ENCODE measurements at places on chromosomes 2 and 18.

DNA sequence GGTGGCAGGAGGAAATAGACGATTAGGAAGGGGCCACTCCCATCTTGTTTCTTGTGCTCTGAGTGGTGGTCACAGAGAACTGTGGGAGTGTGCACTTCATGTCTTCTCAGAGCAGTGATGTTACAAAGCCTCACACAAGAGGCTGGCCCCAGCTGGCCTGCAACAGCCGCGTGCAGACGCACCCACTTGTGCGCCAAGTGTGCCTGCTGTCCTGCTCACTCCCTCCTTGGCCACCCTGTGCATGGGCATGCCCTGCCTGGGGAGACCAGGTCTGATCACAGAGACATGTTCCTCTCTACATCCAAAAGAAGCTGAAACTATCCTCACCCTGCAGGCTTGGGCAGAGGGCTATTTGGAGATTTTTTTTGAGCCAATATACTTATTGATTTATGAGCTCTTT, 108.4 kb downstream of the MRO start:
- no peak for DNase-seq

GRCh38 chr2:86195055-86195807, at the start of gene IMMT:
TSS of gene IMMT (minus strand) at chr2:86195462. CDS start at chr2:86195382, 80 bp downstream.
- DNase-seq: peak; percentile 87

DNA sequence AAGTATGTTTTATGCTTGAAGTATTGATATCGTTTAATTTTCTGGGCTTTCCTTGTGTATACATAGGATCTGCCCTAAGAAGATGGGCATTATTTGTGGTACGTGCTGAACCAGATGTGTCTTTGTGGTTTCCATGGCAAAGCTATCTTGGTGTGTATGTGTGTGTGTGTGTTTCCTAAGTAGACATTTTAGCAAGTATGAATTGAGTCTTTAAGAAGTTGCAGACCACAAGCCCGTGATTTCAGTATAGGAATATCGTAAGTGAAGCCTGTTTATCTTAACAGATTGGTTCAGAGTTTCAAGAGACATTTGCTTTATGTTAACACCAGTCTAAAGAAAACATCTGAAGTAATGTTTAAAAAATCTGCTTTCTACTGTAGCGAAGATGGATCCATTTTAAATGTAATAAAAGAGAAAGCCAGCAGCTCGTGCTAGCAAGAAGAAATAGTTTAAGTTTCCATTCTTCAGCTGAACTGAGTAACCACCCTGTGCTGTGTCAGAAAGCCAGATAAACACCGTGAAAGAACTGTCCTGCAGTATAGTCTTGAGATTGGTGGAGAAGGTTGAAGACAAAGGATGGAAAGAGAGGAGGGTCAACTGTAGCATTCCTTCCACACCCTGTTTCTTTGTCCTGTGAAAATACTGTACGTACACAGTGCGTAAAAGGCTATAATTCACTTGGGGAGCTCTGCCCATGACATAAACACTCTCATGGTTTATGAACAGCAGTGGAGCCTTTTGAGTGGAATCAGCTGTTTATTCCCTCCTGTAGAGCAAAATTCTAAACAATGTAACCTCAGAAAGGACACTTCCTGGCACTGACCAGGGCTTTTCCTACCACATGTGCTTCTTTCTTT, 91.9 kb upstream of the FOSL2 start:
- DNase-seq: no peak

GRCh38 chr2:188475945-188476344, 184.3 kb downstream of the GULP1 start:
- no peak for DNase-seq

DNA sequence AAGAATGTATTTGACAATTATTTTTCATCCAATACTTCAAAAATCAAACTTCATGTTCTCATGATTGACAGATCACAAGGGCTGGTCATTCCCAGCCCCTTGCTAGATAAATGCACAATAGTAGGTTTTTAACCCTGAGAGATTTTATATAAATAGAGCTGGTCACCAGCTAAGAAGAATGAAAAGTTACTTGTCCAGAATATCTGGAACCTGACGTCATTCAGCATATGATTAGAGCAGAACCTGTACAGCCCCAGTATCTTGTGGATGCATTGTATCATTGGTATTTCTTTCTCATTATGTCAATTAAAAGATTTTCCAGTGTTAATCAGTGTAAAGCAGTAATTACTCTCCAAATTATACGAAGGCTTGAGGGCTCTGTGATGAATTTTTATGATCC, 202.8 kb upstream of the RND3 start:
- DNase-seq: no peak

DNA sequence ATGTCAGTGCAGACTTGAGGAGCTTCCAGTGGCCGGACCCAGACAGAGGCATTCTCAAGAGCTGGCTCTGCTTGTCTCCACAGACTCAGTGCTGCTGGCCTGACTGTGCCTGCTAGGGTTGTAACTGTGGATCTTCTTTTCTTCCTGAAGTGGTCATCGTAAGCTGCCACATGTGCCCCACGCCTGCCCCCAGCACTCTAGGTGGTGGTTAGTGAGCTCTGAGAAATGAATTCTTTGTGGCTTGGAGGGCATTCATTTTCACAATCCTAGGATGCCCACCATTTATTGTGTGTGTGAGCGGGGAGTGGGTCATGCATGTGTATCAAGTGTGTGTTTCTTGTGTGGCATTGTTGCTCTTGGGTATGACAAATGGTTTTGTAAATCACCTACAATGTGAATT, 23.1 kb downstream of the RAB12 start:
- DNase-seq: no peak

DNA sequence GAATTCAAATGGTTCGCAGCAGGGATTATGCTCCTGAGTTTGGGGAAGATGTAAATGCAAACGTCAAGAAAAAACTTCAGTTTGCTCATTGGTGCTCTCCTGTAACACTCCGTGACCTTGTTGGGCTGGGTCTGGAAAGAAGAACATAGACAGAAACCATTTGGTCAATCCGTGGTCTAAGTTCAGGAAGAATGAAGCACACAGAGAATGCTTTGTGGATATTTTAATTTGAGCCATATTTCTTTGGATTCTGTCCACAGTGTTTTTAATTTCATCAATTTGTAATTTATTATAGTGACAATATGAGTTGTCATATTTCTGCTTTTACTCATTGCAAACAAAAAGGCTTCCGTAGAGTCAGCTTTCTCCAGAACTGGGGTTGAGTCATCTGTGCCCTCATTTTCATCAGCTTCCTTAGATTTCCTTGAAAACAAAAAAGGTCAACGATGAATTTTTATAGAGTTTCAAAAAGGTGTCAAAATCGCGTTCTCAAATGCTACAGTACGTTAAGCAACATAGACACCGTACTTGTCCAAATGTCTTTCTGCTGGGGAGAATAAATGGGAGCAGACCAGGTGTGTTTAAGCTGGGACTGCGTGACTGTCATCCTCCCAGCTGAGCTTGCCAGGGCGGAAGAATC, 606.4 kb downstream of the RNF144A start:
- no peak for DNase-seq

DNA sequence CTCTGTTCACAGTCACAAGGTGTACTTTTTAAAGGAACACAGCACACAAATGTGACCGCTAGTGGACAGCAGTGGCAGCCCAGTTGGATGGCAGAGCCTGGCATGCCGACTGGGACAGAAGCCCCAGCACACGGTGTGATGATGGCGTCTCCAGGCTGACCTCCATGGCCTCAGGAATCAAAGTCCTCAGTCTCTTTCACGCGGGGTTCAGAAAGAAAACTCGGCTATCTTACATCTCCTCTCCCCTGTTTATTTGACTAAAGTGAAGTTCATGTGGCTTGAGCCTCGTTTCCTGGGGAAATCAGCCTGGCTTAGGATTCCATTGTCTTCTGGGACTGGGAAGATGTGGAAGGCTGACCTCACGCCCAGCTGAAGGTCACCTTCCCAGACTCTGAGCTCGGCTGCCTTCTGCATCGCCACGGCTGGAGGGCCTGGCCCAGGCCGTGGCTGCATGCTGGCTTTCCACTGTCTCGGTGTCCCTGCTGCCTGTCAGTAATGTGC, 56.1 kb downstream of the ASAP2 start:
- DNase-seq: no peak

DNA sequence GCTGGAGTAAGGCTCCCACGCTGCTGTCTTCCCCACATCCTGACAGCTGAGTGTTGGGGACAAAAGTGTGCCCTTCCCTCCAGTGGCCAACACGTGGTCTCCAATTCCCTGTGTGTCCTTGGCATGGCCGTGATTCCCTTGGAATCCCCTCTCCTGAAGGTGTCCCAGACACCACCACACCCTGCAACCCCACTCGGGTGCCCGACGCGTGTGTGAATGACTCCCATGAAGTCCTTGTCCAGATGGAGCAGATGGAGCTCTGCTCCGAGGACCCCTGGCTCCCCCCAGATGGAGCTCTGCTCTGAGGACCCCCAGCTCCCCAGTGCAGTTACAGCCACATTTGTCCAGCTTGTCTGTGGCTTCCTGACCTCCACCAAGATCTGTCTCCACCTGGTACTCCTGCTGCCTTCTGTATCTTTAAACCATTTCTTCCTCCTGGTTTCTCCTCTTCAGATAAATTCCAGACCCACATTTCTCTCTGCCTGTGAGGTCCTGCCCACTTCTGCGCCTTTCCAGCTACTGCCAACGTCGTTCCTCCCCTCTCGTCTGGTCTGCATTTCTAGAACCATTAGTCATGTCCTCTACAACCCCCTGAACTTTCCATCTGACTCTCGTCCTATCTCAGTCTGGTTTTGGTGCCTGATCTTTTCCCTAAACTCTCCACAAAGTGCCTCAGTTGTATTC, 86.8 kb upstream of the PXDN start:
- DNase-seq: no peak

DNA sequence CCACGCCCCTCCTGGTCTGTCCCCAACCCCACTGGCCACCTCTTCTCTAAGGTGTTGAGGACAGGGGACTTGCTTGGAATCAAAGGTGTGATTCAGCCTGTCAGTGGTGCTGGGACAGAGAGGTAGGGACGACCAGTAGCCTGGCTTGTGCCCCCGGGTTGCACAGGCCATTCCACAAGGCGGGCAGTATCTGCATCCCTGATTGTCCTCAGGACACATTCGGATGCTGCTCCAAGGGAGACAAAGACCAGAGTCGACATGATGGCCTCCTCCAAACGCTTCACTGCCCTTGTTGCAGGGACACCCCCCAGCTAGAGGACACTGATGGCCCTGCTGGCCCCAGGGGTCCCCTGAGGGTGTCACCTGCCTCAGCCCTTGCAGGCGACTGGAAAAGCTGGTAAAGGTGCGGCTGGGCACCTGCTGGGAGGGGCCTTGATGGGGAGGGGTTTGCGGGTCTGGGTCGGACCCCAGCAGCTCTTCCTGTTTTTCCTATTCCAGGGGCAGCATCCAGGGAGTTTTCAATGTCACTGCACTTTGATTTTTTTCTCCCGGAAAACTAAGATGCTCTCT, 98.0 kb downstream of the PTGR3 start:
- DNase-seq: no peak

- no peak for DNase-seq
Observed at GRCh38 chr2:19865151-19865550, 36.6 kb downstream of the TTC32 start.

GRCh38 chr2:227033471-227034148, 130.4 kb downstream of the COL4A4 start:
- no peak for DNase-seq

DNA sequence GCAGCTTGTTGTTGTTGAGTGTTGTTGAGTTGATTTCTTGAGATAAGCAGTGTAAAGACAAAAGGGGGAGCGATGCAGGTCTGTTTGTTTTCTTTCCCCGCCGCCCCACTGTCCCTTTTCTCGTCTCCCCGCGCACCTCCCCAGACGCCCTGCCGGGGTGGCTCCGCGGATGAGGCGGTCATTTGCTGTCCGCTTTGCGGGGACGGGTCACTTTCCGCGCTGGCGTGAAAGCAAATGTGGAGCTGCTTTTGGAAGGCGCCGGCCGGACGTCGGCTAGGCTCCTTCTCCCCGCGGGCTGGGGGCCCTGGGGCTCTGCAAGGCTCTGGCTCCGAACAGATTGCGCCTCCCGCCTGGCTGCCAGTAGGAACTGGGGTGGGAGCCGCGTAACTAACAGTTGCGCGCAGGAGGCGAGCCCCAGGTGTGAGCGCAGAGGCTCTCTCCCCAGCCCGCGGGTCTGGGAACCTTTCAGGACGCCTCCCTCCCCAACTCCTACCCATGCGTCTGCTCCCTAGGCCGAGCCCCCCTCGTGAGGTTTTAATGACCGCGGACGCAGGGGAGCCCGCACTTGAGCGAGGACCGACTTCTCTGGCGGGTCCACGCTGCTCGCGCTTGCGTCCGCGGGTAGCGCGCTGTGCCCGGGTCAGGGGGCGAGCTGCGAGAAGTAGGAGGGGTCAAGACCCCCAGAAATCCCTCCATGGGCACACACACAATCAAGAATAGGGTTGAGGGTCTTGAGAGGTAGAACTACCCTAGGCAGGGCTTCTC, 146.6 kb downstream of the MEIS1 start:
- no peak for DNase-seq

Measured in central memory CD4-positive, alpha-beta T cell (primary cell).